ENCODE measurements at places on chromosomes 16 and 17.

DNA sequence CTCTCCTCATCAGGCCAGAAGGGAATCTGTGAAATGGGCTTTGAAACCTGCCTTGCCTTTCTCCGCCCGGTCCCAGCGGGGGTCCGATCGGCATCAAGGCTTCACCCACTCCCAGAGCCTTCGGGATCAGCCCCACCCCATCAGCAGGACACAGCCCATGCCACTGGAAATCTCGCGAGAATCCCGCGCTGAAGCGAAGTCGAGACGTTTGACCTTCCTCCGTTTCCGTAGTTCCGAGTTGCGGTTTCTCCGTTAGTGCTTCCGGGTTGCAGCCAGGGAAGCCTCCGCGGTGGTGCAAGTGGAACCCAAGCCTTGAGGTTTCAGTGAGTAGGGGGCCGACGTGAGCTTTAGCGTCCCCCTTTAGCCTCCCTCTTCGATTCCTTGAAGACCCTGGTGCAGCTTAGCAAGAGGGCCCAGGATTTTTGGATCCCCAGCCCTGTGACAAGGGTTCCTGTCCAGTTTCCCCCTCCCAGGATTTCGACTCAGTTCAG, at the start of gene COASY:
Gene COASY (plus strand): TSS at position 252 of the 491 bp plus-strand sequence. CDS start 475 bp downstream, outside the sequence.
- peak; percentile 84 for DNase-seq

DNA sequence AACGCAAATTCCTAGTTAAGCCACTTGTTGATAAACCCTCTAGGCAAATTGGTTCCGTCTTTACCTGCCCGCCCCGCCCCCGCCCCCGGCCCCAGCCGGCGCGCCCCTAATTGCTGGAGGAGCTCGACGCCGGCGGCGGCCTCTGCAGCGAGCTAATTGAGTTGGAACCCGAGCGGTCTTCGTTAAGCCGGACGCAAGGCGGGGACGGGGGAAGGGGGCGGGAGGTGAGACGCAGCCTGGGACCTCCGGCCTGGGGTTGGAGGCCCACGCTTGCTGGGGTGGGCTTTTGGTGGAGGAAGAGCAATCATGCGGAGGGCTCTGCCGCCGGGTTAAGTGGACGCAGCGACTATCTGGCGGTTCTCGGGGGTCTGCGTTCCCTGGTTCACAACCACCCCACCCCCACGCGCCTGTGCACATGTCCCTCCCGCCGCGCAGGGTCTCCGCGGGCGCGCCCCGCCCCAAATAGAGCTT, 12.7 kb upstream of the FOXF1 start:
- DNase-seq: no peak

- DNase-seq: no peak
Observed at GRCh38 chr17:77546772-77547241, 406.0 kb downstream of the SEC14L1 start.

GRCh38 chr17:48646183-48647102, 20.3 kb upstream of the HOXB9 start:
- DNase-seq: no peak

GRCh38 chr16:22843122-22843521, 29.2 kb downstream of the HS3ST2 start:
- no peak for DNase-seq

- no peak for DNase-seq
Observed at GRCh38 chr16:1444730-1445517, 568 bp upstream of the CCDC154 start.

- no peak for DNase-seq
Observed at GRCh38 chr16:31201582-31202413, 762 bp downstream of the PYCARD start.

DNA sequence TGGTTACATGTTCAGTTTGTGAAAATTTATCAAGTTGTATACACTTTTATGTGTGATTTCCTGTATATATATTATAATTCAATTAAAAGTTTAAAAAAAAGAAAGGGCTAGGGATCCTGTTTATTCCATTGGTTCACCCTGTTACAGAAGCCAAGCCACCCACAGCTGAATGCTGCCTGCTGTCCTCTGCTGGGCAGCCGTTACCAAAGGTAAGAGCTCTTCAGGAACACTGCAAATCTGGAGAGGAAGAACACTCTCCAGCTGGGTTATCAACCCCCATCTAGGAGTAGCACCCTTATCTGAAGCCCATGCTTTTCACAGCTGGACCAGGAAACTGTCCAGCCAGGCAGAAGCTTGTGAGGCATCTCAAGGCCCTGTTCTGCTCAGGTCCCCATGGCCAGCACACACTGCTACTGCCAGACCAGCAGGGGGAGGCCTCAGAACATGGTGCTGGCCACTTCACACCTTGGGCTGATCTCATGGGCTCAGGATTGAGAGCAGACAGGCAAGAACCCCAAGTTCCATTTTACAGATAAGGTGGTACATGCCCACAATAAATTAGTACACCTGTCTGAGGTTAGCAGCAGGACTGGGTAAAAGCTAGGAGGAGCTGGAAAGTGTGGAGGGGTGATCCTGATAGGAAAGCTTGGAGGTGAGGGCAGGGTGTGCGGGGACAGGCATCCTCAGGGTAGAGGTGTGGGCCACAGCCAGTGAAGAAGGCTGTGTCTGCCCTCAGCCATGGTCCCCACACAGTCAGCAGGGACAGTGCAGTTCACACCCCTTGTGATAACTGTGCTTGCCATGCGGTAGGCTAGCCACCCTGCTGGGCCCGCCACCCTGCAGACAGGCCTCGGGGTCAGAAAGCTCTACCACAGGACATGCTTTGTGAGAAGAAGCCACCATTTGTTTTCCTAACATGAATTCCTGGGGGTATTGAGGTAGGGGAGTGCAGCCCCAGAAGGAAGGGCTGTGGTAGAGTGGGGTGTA, 54.3 kb upstream of the SREBF1 start:
- no peak for DNase-seq

- DNase-seq: no peak
Observed at GRCh38 chr16:53369921-53370320, 64.3 kb upstream of the RBL2 start.

DNA sequence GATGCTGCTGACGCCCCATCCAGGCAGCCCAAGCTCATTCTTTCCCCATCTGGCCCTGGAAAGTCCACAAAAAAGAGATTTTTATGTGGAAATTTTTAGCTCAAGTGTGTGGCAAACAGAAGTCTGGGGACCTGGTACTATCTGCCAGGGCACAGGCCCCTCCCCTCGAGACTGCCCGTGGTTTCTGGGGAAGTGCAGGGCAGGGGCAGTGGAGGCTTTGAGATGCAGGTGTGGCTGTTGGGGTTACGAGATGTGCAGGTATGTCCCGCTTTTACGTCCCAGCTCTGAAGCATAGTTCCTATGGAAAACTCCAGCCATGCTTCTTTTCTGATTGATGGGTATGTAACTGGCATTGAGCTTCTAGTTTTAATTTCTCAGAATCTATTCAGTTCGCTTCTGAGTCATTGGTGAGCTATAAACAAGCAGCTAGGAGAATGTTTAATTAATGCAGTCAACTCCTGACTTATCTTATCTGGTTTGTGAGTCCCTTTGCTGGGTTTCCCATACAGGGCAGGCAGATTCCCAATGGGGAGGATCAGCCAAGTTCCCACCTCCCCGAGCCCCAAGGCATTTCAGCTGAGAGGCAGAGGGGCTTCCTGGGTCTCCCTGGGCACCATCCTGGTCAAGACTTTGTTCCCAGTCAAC, 16.2 kb downstream of the TBX4 start:
- no peak for DNase-seq

DNA sequence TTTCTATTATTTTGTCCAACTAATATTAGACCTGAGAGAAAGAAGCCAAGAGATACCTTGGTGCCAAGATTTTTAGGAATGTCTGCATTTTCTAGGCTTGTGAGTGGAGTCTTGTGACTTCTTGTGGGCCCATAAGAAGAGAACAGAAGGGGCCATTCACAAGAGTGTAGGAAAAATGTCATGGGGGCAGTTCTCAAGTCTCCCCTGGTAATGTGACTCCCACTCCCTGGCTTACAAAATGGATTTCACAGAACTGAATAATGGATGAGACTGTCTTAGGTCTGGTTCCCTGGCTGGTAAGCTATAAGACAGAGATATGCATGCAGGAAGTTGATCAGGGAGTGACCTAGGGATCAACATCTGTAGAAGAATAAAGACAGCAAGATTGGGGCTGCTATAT, 181.3 kb downstream of the CBLN1 start:
- no peak for DNase-seq

DNA sequence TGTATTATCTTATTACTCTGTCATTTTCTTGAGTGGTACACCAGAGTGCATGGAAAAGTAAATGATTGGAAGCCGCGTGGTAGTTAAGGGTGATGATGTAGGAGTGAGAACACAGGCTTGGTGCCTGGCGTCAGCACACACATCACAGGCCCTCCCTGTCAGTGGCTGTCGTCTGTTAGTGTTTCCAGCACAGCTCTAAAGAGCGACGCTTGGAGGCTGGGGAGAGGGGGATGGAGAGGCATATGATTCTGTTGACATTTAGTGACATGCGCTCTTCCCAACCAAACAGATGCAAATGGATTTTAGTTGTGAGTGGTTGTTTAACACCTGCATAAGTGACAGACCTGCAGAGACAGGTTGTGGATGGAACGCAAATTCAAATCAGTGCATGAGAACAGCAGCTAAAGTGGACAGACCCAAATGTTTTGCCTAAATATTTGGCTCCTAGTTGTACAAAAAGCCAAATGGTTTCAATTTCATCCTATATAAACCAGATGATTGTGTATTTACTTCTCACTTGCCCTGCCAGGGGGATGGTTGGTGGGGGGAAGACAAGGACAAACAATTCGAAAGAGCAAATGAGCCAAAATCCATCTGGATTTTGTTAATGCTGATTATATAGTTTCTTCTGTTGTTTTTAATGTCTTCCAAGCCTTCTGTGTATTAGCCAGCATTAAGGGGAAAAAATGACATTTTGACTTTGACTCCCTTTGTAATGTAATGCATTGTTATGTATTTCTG, 222.3 kb downstream of the WWOX start:
- no peak for DNase-seq
